GOT3 (cell line): ENCODE measurements at places on chromosomes 3 and 15.

DNA sequence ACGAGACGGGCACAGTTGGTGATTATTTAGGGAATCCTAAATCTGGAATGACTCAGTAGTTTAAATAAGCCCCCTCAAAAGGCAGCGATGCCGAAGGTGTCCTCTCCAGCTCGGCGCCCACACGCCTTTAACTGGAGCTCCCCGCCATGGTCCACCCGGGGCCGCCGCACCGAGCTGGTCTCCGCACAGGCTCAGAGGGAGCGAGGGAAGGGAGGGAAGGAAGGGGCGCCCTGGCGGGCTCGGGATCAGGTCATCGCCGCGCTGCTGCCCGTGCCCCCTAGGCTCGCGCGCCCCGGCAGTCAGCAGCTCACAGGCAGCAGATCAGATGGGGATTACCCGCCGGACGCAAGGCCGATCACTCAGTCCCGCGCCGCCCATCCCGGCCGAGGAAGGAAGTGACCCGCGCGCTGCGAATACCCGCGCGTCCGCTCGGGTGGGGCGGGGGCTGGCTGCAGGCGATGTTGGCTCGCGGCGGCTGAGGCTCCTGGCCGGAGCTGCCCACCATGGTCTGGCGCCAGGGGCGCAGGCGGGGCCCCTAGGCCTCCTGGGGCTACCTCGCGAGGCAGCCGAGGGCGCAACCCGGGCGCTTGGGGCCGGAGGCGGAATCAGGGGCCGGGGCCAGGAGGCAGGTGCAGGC, 318.0 kb downstream of the FGF12 start:
- DNase-seq, result peak; percentile 9

DNA sequence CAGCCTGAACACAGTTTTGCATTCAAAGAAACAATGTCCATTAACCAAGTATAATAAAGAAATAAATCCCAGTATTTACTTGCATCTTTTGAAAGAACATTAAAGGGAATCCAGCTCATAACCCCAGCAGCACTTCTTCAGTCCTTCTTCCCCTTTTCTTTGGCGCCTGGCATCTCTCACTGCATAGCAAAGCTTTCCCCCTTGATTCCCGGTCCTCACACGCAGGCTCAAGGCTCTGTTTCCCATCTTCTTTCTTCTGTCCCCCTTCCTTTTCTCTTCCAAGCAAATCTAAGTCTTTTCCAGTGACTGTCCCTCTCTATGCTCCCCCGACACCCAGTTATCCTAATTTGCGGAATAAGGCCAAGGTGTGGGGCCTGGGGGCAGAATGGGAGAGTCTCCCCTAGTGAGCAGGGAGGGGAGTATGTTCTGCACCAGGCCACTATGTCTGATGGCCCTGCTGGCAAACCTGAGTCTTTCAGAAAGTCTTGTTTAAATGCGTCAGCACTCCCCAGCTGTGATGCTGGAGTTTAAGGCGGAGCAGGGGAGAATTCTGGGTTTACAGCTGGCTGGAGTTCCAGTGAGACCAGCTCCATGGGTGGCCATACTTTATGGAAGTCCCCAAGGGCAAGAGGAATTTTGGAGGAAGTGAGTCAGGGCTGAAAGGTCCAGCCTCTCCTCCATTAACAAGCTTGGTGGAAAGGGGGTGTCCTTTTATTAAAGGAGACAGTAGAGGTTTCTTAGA, 42.1 kb downstream of the GOLGA6A start:
- DNase-seq, result peak; percentile 12

- DNase-seq, result no peak
These were observed 83.2 kb downstream of the NR2F2 start for GRCh38 chr15:96413657-96414056.

GRCh38 chr3:177510693-177511216, 313.5 kb upstream of the TBL1XR1 start:
- no peak for DNase-seq

DNA sequence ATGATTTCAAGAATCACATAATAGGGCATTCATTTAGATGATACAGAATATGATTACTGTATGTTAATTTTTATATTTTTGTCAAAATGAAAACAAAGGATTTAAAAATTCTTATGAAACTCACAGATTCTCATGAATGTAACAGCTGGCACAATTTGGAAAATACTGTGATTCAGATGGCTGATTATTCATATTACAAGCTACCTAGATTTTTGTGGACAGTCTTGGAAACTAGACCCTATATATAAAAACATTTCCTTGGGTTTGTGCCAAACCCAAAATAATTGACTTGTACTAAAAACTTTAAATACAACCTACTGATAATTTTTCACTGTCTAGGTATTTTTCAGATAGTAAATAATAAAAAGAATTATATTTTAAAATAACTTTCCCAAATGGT, 26.2 kb downstream of the ZBED2 start:
- DNase-seq, result no peak

GRCh38 chr15:31277335-31278060, 49.1 kb upstream of the KLF13 start:
- DNase-seq, result no peak

- DNase-seq, result no peak
These were observed 516.5 kb downstream of the NLGN1 start for GRCh38 chr3:173913974-173914421.

GRCh38 chr3:101867511-101867910, 18.2 kb downstream of the NFKBIZ start:
- DNase-seq, result no peak

- no peak for DNase-seq
These were observed 473.3 kb downstream of the CADM2 start for GRCh38 chr3:85432081-85432480.

DNA sequence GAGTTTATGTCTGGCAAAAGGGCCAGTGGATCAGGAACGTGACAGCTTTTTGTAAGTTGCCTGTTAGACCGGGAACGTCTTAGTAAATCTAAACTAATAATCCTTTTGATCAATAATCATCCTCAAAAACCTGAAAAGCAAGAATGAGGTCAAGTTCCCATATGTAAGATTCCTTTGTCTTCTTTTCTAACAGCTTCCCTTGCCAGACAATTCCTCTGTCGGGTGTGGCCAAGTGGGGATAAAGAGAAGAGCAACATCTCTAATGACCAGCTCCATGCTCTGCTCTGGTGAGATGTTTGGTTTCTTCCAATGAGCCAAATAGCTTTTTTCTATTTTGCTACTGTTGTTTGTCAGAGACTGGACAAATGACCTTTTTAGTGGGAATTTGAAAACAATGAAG, 19.8 kb downstream of the FANCD2OS start:
- no peak for DNase-seq

DNA sequence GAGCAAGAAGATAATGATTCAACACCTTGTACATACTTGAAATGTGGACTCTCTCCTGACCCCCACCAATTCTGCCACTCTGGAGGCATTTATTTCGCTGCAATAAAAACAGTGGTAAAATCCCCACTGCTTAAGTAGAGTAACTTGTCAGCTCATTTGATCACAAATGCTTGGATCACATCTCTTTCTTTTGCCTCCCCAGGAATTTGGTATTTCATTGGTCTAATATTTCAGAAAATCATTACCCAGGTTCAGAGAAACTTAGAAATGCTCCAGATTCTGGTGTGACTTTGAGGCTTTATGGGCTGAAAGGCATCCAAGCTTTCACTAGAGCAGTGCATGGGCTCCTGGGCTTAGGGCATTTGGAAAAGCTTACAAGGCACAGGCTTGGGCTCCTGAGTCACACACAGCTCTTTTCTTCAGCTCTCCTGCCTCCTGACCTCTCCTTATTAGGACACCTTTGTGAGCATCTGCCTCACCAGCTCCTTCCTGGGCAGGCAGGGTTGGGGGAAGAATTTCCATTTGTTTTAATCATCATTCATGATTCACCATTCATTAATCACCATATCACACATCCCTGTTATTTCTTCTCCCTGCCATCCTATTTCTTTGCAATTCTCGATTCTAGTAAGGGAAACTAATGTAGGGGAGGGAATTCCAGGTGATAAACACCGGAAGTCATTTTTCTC, 22.5 kb downstream of the CDCP1 start:
- peak; percentile 30 for DNase-seq

DNA sequence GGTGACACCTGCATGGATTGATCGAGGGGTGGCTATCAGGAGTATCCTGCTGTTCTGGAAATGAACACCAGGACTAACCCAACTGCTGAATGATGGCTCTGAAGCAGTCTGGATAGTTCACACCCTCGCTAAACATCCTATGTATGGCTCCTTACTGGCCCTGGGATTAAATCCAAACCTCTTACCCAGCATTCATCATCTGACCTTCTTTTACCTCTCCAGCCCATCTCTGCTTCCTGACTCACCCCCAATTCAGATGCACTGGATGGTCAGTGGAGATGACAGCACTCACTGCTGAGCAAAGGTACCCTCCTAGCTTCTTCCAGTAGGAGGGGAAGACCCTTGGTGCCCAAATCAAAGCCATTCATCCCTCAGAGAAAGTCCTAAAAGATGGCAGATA, 235.2 kb upstream of the TRIM42 start:
- DNase-seq, result no peak

DNA sequence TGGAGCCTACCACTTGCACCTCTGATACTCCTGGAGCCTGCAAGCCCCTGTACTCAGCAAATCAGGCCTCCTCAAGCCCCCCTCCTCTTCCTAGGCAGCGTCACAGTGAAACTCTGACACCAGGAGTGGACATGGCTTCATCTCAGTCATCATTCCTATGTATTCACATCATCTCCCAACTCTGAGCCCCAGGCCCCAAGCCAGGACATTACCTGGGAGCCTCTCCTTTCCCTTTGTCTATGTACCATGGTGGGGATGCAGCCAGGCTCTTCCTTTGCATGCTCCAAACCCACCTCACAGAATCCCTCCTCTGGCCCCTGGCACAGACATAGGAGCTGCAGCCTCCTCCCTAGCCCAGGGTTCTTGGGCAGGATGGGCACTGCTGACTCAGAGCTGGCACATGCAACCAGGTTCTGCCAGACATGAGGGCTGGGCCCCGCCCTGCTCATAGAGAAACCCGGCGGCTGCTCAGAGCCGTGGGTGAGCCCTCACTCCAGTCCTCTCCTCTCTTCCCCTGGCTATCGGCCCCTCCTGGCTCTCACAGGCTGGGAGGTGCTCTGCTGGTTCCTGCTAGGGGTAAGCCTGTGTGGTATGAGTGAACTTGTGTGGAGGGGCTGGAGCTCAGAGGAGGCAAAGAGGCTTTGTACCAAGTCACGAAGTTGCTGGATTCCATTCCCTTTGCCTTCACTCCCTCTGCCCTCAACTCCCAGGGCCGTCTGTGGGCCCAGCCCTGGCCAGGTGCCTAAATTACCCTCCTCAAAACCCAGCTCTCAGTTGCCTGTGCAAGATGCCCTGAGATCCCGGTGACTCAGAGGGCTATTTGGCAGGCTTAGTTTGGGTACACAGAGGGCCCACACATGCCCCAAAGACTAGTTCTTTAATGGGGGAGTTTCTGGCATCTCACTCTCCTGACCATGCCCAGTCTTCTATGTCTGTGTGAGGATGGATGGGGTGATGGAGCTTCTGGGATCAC, 1.9 kb upstream of the PLCD1 start:
- peak; percentile 32 for DNase-seq

GRCh38 chr3:15010664-15011063, 54.5 kb downstream of the MRPS25 start:
- no peak for DNase-seq

GRCh38 chr15:91529534-91529933, 324.0 kb upstream of the SLCO3A1 start:
- DNase-seq, result no peak

DNA sequence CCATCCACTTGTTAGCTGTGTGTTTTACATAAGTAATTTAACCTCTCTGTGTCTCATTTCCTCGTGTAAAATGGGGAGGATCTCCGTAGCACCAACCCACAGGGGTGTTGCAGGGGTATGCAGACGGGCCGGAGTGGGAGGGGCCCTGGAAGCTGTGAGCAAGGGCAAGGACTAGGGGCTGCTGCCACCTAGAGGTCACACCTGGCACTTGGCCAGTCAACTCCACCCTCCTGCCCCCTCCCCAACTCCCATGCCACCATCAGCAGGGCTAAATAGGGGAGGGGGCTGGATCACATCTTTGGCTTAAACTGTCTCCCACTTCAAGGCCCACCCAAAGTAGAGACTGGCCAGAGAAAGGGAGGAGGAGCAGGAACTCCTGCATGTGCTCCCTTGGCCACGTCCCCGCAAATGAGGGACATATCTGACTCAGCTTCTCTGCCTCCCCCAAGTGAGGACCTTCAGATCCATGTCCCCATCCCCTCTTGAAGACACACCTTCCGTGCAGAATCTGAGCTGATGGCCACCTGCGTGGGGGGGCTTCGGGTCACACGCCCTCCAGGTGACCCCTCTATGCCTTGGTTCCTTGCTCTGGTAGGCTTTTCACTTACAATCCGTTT, 2.6 kb downstream of the CCDC9B start:
- DNase-seq, result no peak

DNA sequence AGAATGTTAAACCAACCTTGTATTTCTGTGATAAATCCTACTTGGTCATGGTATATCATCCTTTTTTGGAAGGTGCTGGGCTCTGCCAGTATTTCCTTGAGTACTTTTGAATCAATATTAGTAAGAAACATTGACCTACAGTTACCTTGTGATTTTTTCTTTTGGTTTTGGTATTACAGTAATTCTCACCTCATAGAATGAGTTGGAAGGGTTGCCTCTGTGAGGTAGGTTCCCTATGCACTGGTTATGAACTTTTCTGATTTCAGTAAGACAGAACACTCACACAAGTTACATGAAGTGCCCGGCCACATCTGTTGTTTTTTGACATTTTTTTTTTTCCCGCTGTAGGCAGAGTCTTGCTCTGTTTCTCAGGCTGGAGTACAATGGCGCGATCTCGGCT, 20.0 kb downstream of the PCCB start:
- no peak for DNase-seq

DNA sequence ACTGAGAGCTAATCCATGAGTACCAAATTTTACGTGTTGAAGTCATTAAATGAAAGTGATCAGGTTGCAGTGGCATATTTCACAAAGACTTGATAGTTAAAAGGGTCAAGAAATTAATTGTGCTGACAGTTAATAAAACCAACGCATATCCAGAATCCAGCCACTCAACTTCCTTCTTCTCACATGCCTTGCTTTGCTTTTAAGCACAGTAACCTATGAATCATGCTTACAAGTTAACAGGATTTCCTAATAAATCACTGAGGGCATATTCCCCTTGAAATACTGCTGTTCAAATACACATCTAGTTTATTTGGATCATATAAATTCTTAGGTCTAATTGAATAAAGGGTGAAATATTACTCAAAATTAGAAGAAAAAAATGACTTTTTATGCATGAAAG, 801.5 kb upstream of the EPHA6 start:
- no peak for DNase-seq

- no peak for DNase-seq
These were observed 212.6 kb downstream of the KCNMB2 start for GRCh38 chr3:178748874-178749273.

DNA sequence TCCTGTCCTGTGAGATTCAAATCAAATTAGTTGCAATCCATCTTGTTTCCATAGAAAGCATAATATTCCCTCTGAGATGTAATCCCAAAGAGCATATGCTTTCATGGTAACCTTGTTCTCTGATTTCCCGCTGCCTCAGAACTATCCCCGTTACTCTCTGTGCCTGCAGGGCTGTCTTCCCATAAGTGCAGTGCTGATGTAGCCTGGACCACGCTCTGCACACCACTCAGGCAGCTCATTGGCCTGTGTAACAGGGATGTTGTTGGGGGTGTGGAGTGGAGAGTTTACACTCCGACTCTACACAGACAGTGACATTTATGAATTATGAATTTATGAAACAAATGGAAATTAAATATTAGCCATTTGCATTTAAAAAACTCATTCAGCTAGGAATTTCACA, 33.6 kb upstream of the CNTN3 start:
- DNase-seq, result no peak

GRCh38 chr3:49930922-49931321, 1.3 kb upstream of the MON1A start:
- DNase-seq, result no peak

- DNase-seq, result no peak
These were observed 11.0 kb downstream of the KAT2B start for GRCh38 chr3:20051123-20051806.

- no peak for DNase-seq
These were observed 54.4 kb downstream of the LRRK1 start for GRCh38 chr15:100973351-100974111.
